ENCODE measurements at places on chromosomes 4 and X.

DNA sequence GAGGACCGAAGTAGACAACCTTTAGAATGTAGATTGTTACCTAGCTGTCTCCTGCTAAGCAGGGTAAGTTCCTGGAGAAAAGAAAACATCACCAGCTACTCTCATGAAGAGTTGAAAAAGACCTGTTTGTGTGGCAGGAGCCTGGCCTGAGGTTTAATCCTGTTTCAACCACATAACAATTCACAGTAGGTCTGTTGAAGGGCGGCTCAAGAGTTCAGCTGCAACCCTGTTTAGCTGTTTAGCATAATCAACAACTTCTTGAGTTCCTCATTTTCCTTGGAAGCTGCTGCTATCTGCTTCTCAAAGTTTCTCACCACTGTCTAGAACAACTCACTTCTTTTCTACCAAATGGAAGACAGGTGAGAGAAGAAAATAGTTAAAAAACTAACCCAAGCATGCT, 170.4 kb upstream of the TET2 start:
- H3K27me3 ChIP-seq, result peaks cover 3% of the 10 kb centered on the region
- no peak overlapping the region for H3K27ac ChIP-seq
- no peaks in the 10 kb centered on the region for H3K36me3 ChIP-seq
- DNase-seq, result no peak
- H3K4me3 ChIP-seq, result no peak overlapping the region

GRCh38 chrX:24080704-24081103, 25.9 kb downstream of the EIF2S3 start:
- H3K27me3 ChIP-seq, result no peaks in the 10 kb centered on the region
- no peak overlapping the region for H3K27ac ChIP-seq
- peaks cover 3% of the 10 kb centered on the region for H3K4me1 ChIP-seq
- H3K4me3 ChIP-seq, result no peak overlapping the region
- no peak for DNase-seq

DNA sequence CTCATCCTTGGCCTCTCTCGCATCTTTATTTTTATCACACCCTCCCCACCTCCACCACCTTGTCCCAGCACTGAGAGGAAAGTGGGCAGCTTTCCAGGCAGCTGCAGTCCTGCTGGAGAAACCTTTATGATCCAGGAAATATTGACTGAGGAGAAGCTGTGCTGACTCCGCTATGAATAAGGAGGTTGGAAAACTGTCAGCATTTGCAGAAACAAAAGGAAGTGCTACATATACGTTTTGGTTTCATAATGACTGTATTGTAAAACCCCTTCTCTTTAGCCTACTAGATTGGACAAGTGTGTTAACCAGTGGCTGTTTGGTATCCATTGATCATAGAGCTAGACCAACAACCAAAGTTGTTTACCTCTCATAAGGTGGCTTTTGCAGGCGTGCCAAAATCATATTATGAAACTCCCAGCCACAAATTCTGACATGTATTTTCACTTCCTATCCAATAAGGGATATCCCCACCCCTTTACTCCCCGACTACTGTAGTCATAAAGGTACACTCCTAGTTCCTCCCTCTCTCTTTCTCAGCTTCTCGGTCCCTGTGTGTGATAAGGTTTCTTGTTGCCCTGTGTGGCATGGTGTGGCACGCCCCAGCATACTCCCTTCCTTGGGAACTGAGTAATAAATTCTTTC, 88.4 kb downstream of the GPR143 start:
- peaks cover 23% of the 10 kb centered on the region for H3K36me3 ChIP-seq
- H3K4me1 ChIP-seq, result peaks cover 50% of the 10 kb centered on the region
- H3K4me3 ChIP-seq, result peak overlapping the region; percentile 58
- DNase-seq, result no peak

DNA sequence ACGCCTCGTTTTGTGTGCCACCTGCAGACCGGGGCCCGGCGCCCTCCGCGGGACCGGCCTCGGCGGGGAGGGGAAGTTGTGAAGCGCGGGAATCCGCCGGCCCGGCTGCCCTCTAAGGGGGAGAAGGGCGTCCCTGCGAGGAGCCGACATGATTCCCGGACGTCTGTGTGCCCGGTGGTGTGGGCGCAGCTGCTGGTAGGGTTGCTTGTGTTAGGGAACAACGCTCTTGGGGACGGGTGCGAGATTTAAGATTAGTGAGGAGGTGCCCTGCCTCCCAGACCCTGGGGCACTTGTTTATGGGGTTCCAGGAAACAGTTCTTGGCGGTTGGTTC, 627 bp downstream of the CDKN2AIP start:
- no peak for DNase-seq
- H3K27me3 ChIP-seq, result no peaks in the 10 kb centered on the region
- H3K36me3 ChIP-seq, result peaks cover 46% of the 10 kb centered on the region
- peak overlapping the region; percentile 95 for H3K4me3 ChIP-seq
- H3K27ac ChIP-seq, result peak overlapping the region; percentile 95
- H3K4me1 ChIP-seq, result peaks cover 36% of the 10 kb centered on the region

DNA sequence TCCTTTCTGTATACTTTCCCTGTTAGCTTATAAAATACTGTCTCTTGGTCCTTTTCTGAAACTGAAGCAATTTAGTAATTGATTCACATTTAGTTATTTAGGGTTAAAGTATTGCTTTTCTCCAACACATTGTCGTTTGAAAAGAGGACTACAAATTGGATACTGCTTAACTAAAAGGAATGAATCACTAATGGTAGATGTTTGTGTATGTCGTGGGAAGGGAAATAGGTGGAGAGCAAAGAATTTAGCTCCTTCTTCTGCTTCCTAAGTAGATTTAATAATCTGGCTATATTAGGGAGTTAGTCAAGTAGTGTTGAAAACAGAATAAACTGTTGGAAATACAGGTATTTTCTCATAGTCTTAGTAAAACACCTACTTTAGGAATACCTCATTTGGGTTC, 27.9 kb downstream of the SLAIN2 start:
- peaks cover 11% of the 10 kb centered on the region for H3K36me3 ChIP-seq
- H3K27me3 ChIP-seq, result no peaks in the 10 kb centered on the region
- H3K4me3 ChIP-seq, result no peak overlapping the region
- no peak overlapping the region for H3K27ac ChIP-seq
- DNase-seq, result no peak

- H3K4me1 ChIP-seq, result no peaks in the 10 kb centered on the region
- no peaks in the 10 kb centered on the region for H3K27me3 ChIP-seq
- no peaks in the 10 kb centered on the region for H3K36me3 ChIP-seq
- no peak for DNase-seq
- H3K27ac ChIP-seq, result no peak overlapping the region
These were observed 255.4 kb downstream of the SPANXN1 start for GRCh38 chrX:145502670-145503069.

DNA sequence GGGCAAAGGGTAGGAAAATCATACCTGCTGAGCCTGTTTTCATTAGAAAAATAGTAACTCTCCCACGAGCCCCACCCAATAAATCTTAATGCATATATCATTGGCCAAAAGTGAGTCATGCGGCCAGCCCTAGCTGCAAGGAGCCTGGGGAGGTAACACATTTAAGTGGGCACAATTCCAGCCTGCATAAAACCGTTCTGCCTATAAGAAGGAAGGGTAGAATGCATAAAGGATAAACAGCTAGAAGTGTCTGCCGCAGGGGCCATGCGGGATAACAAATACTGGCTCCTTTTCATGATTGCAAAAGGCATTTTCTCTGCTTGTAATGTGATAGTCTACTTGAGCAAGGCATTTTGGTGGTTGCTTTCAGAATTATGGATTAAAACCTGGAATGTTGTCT, 37.1 kb downstream of the EFHC2 start:
- H3K27me3 ChIP-seq, result no peaks in the 10 kb centered on the region
- no peaks in the 10 kb centered on the region for H3K4me1 ChIP-seq
- no peak overlapping the region for H3K4me3 ChIP-seq
- no peaks in the 10 kb centered on the region for H3K36me3 ChIP-seq
- DNase-seq, result no peak

DNA sequence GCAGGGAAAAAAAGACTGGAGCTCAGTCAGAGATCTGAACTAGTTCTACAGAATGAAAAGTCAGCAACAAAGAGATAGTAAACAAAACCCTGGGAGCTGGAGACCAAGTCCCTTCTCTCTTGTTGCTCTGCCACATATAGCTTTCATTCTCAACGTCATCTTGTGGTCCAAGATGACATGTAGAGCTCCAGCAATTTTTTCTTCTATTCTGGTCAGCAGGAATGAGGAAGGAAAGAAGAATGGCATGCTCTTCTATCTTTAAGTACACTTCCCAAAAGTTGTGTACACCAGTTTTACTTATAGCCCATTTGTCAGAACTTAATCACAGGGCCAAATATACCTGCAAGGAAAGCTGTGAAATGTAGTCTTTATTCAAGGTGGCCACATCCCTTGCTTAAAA, 45.6 kb downstream of the RAP2C start:
- DNase-seq, result no peak
- H3K4me1 ChIP-seq, result no peaks in the 10 kb centered on the region
- no peaks in the 10 kb centered on the region for H3K36me3 ChIP-seq
- H3K27ac ChIP-seq, result no peak overlapping the region
- no peaks in the 10 kb centered on the region for H3K27me3 ChIP-seq

- H3K27ac ChIP-seq, result no peak overlapping the region
- no peak overlapping the region for H3K4me3 ChIP-seq
- DNase-seq, result no peak
- H3K4me1 ChIP-seq, result peaks cover 2% of the 10 kb centered on the region
- no peaks in the 10 kb centered on the region for H3K36me3 ChIP-seq
- peaks cover 9% of the 10 kb centered on the region for H3K27me3 ChIP-seq
These were observed 5.2 kb downstream of the CXCL1 start for GRCh38 chr4:73874386-73874785.

GRCh38 chr4:24559032-24559821, 25.1 kb downstream of the DHX15 start:
- peaks cover 61% of the 10 kb centered on the region for H3K4me1 ChIP-seq
- no peak overlapping the region for H3K4me3 ChIP-seq
- H3K36me3 ChIP-seq, result peaks cover 73% of the 10 kb centered on the region
- DNase-seq, result no peak

GRCh38 chrX:39519030-39519488, 578.7 kb downstream of the BCOR start:
- peaks cover 7% of the 10 kb centered on the region for H3K27me3 ChIP-seq
- no peaks in the 10 kb centered on the region for H3K36me3 ChIP-seq
- no peak for DNase-seq
- no peak overlapping the region for H3K27ac ChIP-seq
- H3K4me3 ChIP-seq, result no peak overlapping the region
- H3K4me1 ChIP-seq, result no peaks in the 10 kb centered on the region

- H3K27ac ChIP-seq, result peak overlapping the region; percentile 9
- no peaks in the 10 kb centered on the region for H3K36me3 ChIP-seq
- peaks cover 53% of the 10 kb centered on the region for H3K27me3 ChIP-seq
- peaks cover 33% of the 10 kb centered on the region for H3K4me1 ChIP-seq
- peak overlapping the region; percentile 72 for H3K4me3 ChIP-seq
These were observed 4.0 kb upstream of the NKX3-2 start for GRCh38 chr4:13548059-13548983.

DNA sequence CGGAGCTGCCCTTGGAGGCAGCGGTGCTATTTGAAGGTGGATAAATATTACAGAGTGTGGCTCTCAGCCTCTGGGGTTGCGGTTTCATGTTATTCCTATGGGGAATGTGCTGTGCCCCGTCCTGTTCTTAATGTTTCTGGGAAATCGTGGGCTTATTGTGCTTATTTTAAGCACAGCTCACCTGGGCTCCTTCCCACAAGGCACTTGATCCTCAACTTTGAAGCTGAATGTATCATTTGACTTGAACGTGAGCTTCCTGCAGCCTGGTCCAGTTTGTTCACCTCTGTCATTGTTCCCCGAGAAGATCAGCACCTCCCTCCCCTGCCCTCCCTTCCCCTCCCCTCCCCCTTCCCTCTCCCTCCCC, 3.9 kb downstream of the SORCS2 start:
- peaks cover 48% of the 10 kb centered on the region for H3K27me3 ChIP-seq
- no peak overlapping the region for H3K27ac ChIP-seq
- DNase-seq, result no peak
- no peak overlapping the region for H3K4me3 ChIP-seq
- peaks cover 5% of the 10 kb centered on the region for H3K4me1 ChIP-seq

DNA sequence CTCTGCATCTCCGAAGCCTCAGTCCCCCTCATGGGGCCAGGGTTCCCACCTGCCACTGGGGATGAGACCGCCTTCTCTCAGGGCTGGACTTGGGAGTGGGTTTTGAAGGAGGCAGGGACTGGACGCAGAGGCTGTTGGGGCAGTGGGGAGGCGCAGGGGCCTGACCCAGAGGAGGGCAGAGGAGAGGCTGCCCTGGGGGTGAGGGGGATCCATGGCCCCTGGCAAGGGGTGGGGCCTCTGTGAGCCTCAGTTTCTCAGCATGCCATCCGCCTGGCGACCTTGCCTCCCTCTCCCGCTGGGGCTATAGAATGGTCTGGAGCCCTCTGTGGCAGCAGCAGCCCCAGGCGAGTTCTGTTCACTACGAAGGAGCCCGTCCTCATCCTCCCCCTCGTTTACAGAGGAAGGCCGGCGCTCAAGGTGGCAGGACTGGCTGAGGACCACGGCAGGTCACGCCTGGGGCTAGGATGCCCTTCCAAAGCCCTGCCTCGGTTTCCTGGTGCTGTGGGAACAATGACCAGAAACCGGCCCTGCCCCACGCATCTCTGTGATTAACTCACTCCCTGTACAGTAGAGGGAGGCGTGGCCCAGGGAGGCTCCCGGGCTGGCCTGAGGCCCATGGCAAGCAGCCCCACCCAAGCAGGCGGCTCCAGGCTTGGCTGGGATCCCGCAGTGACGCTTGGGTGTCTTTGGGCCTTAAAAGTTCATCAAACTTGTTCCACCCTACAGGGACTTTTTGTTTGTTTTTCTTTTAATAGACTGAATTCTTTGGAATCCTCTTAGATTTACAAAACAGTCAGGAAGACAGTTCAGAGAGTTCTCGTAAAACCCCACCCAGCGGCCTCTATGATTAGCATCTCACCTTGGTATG, 16.0 kb upstream of the SH3TC1 start:
- H3K27ac ChIP-seq, result no peak overlapping the region
- no peaks in the 10 kb centered on the region for H3K4me1 ChIP-seq
- no peak for DNase-seq
- no peak overlapping the region for H3K4me3 ChIP-seq
- H3K27me3 ChIP-seq, result no peaks in the 10 kb centered on the region

DNA sequence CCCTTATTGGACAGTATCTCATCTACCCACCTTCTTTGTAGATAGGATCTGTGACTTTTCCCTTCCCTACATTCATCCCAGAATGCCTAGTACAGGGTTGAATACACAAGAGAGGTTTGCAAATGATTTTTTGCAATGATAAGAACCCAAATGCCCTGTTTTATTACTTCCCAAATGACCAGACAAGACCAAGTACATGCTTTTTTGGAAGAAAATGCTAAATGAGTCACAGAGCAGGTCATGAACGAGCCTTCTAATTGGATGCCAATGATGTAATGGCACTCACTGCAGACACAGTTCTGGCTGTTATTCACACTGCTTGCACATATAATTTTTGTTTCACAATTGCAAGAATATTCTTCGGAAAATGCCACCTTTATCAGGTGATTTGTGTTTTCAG, 17.8 kb upstream of the GABRQ start:
- no peak overlapping the region for H3K4me3 ChIP-seq
- DNase-seq, result no peak
- no peaks in the 10 kb centered on the region for H3K4me1 ChIP-seq
- H3K27me3 ChIP-seq, result peaks cover 1% of the 10 kb centered on the region

All from activated B cell treated with CpG ODN at 0.5 μM for 24 hours (primary cell).